ENCODE measurements at places on chromosomes 4 and X.

DNA sequence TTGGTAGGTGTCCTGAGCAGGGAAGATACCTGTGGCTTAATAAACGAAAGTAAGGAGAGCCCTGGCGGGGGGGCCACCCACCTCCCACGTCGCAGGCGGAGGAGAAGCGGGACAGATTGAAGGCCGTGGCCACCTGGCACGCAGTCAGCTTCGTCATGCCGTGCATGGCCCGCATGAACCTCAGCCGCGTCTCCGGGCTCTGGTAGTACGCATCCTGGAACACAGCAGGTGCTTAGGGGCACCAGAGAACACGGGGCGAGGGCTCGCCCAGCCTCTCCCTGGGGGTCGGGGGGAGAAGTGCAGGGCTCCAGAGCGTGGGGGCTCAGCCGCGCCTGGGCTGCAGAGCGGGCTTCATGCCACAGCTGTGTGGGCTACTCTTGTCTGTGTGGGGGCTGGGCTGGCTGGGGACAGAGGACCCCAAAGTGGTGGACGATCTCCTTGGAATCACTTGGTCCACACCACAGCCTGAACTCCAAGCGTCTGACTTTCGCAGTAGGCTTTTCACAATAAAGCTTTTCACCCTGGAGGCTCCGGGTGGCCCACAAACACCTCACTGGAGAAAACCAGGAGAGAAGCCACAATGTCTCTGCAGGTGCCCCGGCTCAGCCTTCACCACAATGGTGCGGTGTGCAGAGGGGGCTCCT is 27.1 kb upstream of the SLC25A6 start:
- no peak for DNase-seq

DNA sequence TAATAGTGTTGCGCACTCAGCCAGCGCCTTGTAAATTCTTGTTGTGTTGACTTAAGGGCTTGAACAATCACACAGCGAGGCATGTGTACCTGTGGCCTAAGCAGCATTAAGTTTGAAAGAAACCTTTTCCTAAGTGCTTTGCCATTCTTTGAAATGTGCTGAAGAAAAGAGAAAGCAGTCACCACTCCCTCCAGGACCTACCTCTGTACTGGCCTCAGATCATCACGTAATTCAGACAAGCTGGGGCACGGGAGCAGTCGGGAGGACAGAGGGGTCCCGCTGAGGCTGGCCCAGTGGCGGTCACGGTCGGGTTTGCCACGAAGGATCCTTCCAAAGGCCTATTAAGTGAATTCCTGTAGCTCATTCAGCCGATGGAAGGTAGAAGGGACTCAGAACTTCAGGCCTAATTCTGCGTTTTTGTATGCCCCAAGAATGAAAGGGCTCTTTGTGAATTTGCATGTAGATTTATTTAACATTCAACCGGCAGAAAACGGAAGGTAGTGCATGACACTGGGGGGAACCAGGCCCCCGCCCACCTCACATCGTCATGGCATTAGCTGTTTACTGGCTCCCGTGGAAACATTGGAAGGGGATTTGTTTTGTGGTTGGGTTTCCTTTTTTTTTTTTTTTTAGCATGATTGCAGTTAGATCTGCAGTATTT is 106.3 kb downstream of the TRAPPC11 start:
- DNase-seq: no peak

GRCh38 chr4:182309877-182310276 is 66.7 kb downstream of the TENM3 start:
- no peak for DNase-seq

DNA sequence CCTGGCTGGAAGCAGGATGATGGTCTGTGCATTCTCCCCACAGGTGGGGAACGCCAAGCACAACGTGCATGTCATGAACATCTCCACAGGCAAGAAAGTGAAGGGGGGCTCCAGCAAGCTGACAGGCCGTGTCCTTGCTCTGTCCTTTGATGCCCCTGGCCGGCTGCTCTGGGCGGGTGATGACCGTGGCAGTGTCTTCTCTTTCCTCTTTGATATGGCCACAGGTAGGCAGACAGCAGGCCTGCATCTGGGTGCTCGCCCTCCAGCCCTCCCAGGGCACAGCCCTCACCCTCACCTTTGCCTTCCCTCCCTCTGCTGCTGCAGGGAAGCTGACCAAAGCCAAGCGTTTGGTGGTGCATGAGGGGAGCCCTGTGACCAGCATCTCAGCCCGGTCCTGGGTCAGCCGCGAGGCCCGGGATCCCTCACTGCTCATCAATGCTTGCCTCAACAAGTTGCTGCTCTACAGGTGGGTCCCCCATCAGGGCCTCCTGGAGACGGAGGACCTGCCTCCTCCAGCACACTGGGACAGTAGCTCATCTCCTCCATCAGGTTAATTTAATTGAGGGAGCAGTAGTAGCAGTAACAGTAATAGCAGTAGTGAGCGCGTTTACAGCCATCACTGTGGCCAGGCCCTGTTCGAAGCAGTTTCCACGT is 4.6 kb downstream of the WDR13 start:
- DNase-seq: no peak

- no peak for DNase-seq
These were observed 11.6 kb downstream of the ARHGAP24 start for GRCh38 chr4:85486425-85487086.

DNA sequence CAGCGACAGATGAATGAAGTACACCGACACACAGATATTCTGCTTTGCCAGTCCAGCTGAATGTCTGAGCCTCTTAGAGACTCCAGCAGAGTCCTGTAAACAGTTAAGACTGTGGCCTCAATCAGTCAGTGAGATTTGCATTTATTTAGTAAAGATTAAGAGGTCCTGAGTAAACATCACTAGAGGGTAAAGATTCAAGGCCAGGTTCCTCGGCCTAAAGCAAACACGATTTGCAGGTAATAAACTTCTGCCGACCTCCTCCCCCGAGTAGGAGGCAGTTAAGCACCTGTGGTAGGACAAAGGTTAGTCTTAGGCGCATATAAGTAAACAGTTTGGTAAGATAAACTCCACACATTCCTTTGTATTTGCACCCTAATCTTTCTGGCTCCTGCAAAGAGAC is 99.6 kb downstream of the CFAP47 start:
- DNase-seq: no peak

DNA sequence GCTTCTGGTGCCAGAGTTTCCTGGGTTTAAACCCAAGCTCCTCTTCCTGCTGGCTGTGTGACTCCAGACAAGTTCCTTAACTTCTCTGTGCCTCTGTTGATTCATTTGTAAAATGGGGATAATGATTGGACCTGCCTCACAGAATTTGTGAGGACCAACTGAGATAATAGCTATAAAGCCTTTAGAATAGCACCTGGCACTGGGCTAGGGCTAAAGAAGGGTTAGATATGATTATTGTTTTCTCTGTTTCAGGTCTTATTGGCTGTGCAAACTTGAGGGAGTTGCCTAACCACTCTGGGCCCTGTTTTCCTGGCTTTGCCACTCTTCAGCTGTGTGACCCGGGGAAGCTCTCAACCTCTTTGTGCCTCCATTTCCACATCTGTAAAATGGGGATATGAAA is 37.8 kb downstream of the LGI2 start:
- DNase-seq: no peak

- DNase-seq: no peak
These were observed 294.2 kb downstream of the GRIA2 start for GRCh38 chr4:157514711-157515110.

DNA sequence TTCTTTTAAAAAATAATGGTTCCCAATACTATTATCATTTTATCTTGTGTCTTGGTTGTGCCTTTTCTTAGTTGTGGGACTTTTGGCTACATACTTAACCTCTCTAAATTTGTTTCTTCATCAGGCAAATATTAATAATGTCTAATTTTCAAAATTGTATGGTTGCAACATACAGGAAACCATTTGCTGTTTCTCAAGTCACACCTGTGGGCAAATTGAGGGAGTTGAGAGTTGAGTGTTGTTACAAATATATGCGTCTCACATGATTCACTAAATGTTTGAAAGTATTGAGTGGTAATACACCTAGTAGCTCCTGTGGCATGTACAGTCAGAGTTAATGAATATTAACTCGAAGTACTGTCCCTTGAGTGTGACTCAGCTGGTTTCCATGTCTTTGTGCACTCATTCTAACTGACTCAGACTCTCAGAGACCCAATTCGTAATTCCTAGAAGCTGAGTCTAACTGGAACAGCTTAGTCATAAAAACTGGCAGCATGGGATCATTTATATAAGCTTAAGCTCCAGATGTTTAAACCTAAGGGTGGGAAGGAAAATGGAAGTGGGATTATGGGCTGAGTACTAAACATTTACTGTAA is 802.4 kb downstream of the TRIML1 start:
- no peak for DNase-seq

GRCh38 chrX:83495898-83496297 is 12.2 kb upstream of the POU3F4 start:
- no peak for DNase-seq

- no peak for DNase-seq
These were observed 105.5 kb downstream of the ARHGAP24 start for GRCh38 chr4:85580489-85580888.

GRCh38 chr4:186754976-186755375 is 31.3 kb upstream of the FAT1 start:
- no peak for DNase-seq

- no peak for DNase-seq
These were observed 12.2 kb downstream of the WDR1 start for GRCh38 chr4:10104211-10104990.

DNA sequence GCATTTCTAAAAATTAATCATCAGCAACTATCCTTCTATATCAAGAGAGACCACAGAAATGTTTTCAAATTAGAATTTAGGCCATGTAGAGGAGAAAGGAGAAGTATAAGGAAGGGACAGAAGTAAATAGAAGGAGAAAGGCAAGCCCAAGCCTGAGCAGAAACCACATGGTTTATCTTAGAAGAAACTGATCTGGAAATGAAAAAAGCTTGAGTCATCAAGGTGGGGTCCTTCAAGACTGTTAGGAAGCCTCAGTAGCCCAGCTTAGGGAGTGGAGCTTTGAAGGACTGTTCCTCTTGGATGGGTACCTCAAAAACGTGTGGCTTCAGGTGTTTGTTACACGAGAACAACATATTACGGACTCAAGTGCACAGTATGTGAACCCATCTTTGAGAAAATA is 4.5 kb downstream of the BMX start:
- no peak for DNase-seq

GRCh38 chrX:36102425-36102824 is 182.9 kb downstream of the CFAP47 start:
- DNase-seq: no peak

GRCh38 chr4:72274251-72274650 is 242.5 kb downstream of the NPFFR2 start:
- no peak for DNase-seq

- no peak for DNase-seq
These were observed 43.5 kb downstream of the FMR1NB start for GRCh38 chrX:148024425-148025148.

DNA sequence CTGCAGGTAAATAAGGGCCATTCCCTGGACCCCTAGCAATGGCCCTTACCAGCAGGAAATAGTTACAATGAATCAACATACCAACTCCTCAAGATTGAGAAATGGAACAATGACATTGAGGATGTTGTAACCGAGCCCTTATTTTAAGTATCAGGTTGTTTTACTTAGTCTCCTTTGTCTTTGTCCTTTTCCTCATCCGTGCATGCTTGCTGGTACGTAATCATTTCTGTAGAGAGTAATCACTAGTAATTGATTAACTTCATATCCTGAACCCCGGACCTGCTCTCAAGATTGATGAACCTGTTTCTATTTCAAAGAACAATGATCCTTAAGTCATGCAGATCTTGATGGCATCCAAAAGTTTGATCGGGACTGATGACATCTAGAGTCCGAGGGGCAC is 98.6 kb upstream of the LANCL3 start:
- no peak for DNase-seq

GRCh38 chr4:41572956-41573355 is 35.0 kb downstream of the LIMCH1 start:
- DNase-seq: no peak

- no peak for DNase-seq
These were observed 8.4 kb downstream of the ADH4 start for GRCh38 chr4:99135541-99136162.

GRCh38 chr4:14452001-14452400 is 550.3 kb upstream of the CPEB2 start:
- DNase-seq: no peak

DNA sequence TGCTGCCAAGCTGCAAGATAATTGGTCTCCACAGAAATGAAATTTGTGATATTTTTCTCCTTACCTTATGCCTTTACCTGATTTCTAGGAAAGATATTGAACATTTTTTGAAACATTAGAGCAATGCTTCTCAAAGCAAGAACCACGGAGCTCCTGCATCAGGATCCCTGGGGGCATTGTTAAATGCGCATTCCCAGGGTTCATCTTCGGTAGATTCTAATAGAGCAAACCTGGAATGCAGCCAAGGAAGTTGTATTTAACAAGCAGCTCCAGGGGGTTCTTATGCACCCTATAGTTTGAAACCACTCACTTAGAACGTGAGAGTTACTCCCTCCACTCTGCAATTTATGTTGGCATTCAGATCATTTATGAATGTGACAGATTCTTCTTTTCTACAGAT is 126.2 kb downstream of the SLC39A8 start:
- DNase-seq: peak; percentile 42

- no peak for DNase-seq
These were observed 41.7 kb downstream of the PTTG2 start for GRCh38 chr4:38001927-38002326.
